ENCODE measurements at places on chromosomes 4 and X.
A peak's percentile ranks its signal among the peaks of the same experiment; 100 is the strongest.

DNA sequence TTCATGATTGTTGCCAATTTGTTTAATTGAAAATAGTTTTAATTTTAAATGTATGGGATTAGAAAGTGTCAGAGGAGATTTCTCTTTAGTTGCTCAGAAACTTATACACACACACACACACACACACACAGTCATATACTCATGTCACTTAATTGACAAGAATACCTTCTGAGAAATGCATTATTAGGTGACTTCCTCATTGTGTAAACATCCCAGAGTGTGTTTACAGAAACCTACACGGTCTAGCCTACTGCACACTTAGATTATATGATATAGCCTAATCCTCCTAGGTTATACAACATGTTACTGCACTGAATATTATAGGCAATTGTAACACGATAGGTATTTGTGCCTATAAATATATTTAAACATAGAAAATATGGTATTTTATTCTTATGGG, 1327.4 kb downstream of the FSTL5 start:
- DNase-seq = no peak

DNA sequence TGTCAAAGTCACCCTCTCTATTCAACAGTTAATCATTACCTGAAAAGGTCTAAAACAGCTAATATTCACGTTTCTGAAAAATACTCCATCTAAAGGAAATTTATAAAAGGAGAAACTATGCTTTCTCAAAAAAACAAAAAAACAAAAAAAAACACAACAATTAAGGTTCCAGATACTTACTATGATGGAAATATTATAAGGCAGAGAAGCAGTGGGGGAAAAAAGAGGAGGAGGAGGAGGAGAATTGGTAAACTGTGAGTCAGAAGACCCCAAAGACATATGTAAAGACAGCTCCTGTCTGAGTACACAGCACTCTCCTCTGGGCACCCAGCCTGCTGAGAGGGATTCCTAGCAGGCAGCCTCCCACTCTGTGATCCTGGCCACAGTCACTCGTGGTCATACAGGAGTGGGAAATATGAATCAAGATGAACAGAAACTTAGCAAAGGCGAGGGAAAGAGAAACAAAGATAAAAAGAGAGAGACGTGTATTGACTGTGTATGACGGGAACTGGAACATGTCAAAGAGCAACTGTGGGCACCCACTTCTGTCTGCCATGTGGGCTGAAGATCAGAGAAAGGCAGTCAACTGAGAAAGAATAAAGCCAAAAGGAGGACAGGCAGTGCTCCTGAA, 12.5 kb downstream of the KLHL15 start:
- DNase-seq = peak; percentile 41

DNA sequence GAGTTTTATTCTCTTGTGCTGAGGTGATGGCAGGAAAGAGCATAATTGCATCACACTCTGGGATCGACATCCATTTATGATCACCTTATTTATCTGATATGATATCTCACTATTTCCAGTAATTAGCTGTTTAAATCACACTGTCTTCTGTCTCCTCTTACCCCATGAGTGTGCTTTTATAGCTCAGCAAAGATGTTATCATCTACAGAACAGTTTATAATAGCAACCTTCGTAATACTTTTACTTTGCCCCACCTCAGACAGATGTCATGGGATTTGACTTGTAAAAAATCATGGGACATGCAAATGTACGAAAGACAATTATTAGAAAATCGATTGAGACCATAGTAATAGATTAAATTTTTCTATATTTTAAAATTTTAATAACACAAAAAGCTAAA, 1122.3 kb upstream of the PCDH10 start:
- DNase-seq = no peak

- DNase-seq = no peak
These were observed 3.4 kb downstream of the MAGEB5 start for GRCh38 chrX:26219351-26219750.

- DNase-seq = no peak
These were observed 25.1 kb downstream of the FAT1 start for GRCh38 chr4:186698525-186698924.

GRCh38 chrX:138127314-138127713, 561.4 kb downstream of the ZIC3 start:
- no peak for DNase-seq

DNA sequence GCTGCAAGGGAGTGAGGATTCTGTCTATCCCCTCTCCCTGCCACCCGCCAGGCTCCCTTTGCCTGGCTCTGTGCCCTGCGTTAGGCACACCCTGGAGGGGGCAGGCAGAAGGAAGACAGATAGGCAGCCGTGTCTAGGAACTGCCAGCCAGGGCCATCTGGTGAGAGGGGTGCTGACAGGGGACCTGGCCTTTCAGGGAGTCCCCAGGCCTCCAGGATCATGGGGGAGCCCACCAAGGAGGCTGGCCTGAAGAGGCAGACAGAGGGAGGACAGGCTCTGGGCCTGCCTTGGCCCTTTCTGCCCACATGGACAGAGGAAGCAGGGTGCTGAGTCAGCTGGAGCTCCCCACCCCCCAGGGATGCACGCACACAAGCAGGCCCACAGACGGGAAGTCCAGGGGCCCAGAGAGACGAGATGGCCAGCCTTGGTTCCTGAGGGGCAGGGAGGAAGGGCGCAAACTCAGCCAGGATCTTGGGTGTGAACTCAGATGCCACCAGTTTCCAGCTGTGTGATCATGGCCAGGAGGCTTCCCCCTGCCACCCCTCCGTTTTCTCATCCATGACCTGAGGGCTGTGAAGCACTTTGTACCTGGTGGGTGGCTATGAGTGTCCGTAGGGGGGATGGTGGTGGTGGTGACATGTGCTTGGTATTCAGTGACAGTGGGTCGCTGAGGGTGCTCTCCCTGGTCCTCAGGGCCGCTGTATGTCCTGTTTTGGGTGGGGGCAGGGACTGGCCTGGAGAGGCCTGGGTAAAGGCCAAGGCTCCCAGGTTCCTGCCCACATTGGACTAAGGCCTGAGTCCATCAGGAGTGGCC, 1.8 kb downstream of the SH3BP2 start:
- DNase-seq = no peak

- DNase-seq = no peak
These were observed 182.1 kb downstream of the SCFD2 start for GRCh38 chr4:53183754-53184153.

GRCh38 chrX:1393871-1394615, 2.1 kb upstream of the SLC25A6 start:
- DNase-seq = no peak

- no peak for DNase-seq
These were observed 148.5 kb downstream of the PPP3CA start for GRCh38 chr4:101198682-101199339.
